Uterus (tissue), 4 donors: ENCODE measurements at places on chromosomes 1 and 21. TPM values are rescaled to one million over a fixed set of nuclear protein-coding genes. Genes with fewer than 3 reads are reported as not detected.

DNA sequence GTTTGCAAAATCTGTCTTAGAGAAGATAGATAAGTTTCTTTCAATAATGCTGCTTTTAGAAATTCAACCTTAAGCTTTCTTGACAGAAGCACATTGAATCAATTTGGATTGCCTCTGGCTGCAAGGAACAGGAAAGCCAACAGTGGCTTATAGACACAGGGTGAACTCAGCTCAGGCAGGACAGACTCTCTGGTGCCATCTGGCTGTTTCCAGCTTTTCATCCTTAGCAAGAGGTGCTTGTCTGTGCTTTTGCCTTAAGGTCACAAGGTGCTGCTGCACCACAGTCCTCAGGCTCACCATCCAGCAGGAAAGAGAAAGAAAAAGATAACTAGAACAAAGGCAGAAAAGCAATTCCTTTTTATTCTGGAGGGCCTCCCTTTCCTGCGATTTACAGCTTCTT, 93.7 kb upstream of the ETS2 start:
- no peaks in the 10 kb centered on the region for H3K27me3 ChIP-seq
- no peak overlapping the region for H3K4me3 ChIP-seq
- DNase-seq = peak; percentile 21

GRCh38 chr21:39314143-39315027, 953 bp upstream of the BRWD1 start:
- H3K27ac ChIP-seq = peak overlapping the region; percentile 96
- no peaks in the 10 kb centered on the region for H3K27me3 ChIP-seq

DNA sequence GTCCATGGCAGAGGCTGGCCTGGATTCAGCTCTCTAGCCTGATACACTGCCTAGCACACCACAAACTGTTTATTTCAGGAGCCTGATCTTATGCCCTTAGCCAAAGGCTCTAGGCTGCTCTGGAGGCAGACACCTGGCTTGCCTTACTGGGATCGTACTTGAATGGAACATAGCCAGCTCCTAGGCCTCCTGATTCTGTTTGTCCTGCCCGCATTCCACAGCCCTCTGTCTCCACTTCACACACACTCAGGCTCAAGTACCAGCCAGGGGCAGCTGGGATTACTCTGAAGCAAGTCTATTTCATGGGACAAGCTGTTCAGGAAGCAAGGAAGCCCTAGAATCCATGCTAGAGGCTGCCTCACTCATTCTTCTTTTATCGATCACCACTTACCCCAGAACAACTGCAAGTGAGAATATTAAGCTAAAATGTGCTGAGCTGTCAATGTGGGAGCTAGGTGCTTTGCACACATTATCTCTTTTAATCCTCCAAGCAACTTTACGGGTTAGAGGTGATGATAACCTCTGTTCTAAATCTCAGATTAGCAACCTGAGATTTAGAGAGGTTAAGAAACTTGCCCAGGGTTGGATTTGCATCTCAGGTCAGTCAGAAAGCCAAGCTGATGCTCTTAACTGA, 31.1 kb upstream of the CYP4B1 start:
- H3K27ac ChIP-seq = no peak overlapping the region
- no peaks in the 10 kb centered on the region for H3K4me1 ChIP-seq
- DNase-seq = no peak
- no peaks in the 10 kb centered on the region for H3K36me3 ChIP-seq
- no peak overlapping the region for H3K4me3 ChIP-seq

GRCh38 chr1:235902677-235903542, 36.2 kb upstream of the LYST start:
- H3K36me3 ChIP-seq = no peaks in the 10 kb centered on the region
- no peaks in the 10 kb centered on the region for H3K27me3 ChIP-seq
- no peaks in the 10 kb centered on the region for H3K4me1 ChIP-seq
- no peak overlapping the region for H3K27ac ChIP-seq
- no peak for DNase-seq

DNA sequence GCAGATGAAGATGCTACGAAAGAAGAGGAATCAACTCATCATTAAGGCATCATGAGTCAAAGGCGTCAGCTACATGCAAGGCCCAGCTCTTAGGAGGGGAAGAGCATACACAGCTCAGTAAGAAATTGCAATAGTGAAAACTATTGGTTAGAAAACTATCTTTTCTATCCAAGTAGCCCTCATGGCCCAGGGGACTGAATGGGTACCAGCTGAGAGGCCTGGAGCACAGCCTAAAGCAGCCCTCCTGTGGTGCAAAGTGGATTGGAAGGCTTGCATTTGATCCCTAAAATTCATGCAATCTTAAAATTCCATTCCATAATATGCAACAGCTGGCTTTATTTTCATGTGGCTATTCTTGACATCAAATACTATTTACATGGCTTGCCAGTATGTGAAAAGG, 251.8 kb upstream of the USP24 start:
- H3K4me3 ChIP-seq = no peak overlapping the region
- no peaks in the 10 kb centered on the region for H3K27me3 ChIP-seq
- no peaks in the 10 kb centered on the region for H3K4me1 ChIP-seq
- H3K36me3 ChIP-seq = no peaks in the 10 kb centered on the region
- DNase-seq = no peak

DNA sequence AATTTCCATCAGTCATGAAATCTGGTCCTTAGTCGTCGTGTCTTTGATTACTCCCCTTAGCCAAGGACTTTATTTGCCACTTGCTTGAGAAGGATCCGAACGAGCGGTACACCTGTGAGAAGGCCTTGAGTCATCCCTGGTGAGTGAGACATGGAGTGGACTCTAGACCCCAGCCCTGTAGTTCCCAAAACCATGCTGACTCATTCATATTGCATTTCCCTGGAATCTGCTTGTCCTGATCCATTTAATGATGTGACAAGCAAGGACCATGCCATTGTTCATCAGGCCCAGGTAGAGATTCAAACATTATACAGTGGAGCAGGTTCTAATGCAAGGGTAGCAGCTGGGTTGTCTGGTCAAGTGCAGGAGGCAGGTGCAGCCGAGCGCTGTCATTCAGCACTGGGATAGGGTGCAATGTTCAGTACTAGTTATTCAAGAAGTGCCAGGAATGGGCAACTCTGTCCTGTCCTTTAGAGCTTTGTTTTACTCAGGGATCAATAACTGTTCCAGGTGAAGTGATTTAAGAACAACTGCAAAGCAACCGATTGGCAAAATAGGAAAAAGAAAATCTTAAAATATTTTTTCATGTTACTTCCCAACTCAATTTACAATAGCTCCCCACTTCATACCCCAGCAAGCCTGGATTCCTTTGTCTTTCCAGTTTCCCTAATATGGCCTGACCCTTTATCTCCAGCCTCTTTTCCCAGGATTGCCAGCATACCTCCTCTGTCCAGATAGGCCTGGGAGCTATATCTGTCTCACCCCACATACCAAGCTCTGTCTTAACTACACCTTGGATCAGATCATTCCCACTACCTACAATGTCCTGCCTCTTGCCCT, 26.5 kb downstream of the CAMK1G start:
- no peaks in the 10 kb centered on the region for H3K36me3 ChIP-seq
- H3K4me1 ChIP-seq = no peaks in the 10 kb centered on the region
- no peak overlapping the region for H3K27ac ChIP-seq
- H3K4me3 ChIP-seq = no peak overlapping the region
- H3K27me3 ChIP-seq = no peaks in the 10 kb centered on the region

- H3K4me1 ChIP-seq = no peaks in the 10 kb centered on the region
- no peak overlapping the region for H3K4me3 ChIP-seq
- no peak for DNase-seq
- H3K27ac ChIP-seq = no peak overlapping the region
- H3K36me3 ChIP-seq = no peaks in the 10 kb centered on the region
Measured at GRCh38 chr1:248688527-248689298, 13.9 kb downstream of the OR14I1 start.

DNA sequence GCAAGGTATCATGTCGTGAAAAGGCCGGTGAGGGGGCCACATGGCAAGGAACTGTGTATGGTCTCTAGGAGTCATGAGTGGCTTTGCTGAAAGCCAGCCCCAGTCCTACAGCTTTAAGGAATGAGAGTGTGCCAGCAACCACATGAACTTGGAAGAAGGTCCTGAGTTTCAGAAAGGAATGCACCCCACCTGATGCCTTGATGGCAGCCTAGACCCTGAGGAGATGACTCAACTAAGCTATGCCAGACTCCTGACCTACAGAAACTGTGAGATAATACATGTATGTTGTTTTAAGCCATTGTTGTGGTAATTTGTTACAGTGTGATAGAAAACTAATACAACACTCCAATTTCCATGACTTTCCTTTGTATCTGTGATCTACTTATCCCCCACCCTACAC, 33.5 kb upstream of the AKT3 start:
- H3K27ac ChIP-seq = no peak overlapping the region
- H3K4me3 ChIP-seq = no peak overlapping the region
- H3K36me3 ChIP-seq = no peaks in the 10 kb centered on the region
- no peaks in the 10 kb centered on the region for H3K4me1 ChIP-seq
- no peaks in the 10 kb centered on the region for H3K27me3 ChIP-seq

- peaks cover 10% of the 10 kb centered on the region for H3K4me1 ChIP-seq
- H3K27ac ChIP-seq = no peak overlapping the region
- DNase-seq = peak; percentile 20
- H3K36me3 ChIP-seq = no peaks in the 10 kb centered on the region
- no peak overlapping the region for H3K4me3 ChIP-seq
Measured at GRCh38 chr1:154765970-154766369, 104.1 kb downstream of the KCNN3 start.

GRCh38 chr1:26521669-26522030, 7.9 kb upstream of the RPS6KA1 start:
- DNase-seq = no peak
- H3K36me3 ChIP-seq = no peaks in the 10 kb centered on the region
- H3K27ac ChIP-seq = no peak overlapping the region
- no peaks in the 10 kb centered on the region for H3K4me1 ChIP-seq
- H3K4me3 ChIP-seq = no peak overlapping the region

DNA sequence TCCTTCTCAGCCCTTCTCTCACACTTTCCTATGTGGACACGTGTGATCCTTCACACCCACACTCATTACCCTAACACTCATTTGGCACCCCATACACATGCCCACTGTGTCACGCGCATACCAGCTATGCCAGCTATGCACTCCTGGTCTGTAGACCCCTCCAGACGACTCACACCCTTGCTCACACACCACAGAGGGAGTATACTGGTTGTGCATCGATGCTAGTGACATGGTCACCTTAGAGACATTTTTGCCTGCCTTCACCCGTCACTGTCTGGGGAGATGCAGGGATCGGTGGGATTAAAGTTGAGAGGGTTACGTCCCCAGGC, 8.3 kb upstream of the PPM1J start:
- no peaks in the 10 kb centered on the region for H3K27me3 ChIP-seq
- no peak for DNase-seq
- H3K36me3 ChIP-seq = no peaks in the 10 kb centered on the region

DNA sequence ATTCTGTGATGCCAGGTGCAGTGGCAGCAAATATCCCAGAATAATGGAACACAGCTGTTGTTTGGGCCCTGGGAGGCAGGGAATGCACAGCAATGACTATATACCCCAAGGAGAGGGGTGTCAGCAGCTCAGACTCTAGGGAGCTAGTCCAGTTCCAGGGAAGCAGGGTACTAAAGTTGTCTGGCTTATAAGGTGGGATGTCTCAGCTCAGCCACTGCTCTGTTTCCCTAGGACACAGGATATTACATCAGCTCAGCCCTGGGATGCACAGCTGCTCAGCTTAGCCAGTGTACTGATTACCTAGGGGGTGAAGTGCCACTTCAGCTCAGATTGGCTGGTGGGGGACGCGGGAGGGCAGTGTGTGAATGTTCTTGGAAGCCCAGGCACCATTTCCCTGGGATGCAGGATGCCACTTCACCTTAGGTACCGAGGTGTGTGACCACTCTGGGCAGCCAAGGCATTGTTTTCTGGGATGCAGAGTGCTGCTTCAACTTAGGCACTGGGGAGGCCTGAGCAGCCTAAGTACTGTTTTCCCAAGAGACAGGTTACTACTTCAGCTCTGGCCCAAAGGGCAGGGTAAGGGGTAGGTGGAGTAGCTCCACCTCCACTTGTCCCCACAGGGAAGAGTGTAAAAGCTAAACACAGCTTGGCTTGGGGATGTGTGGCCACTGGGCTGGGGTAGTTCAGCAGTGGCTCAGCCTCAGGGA, 59.4 kb downstream of the DIPK1A start:
- H3K4me3 ChIP-seq = no peak overlapping the region
- DNase-seq = no peak
- no peak overlapping the region for H3K27ac ChIP-seq
- H3K27me3 ChIP-seq = no peaks in the 10 kb centered on the region
- no peaks in the 10 kb centered on the region for H3K36me3 ChIP-seq

DNA sequence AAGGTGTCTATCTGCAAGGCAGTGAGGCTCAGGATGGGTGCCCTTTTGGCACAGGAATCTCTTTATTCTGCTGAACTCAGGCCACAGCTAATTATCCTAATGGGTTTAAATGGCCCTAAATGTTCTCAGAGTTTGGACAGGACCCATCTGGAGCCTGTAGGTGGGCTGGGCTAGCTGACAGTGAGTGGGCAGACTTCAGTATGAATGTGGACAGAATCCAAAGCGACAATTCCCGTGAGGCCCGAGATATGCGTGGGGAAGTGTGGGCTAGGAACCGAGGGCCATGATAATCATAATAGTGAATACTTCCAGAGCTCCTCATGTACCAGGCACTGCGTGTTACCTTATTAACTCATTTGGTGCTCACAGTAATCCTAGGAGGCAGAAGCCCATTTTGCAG, 165.3 kb downstream of the GRIK3 start:
- H3K4me1 ChIP-seq = no peaks in the 10 kb centered on the region
- H3K27me3 ChIP-seq = no peaks in the 10 kb centered on the region
- no peak overlapping the region for H3K27ac ChIP-seq
- DNase-seq = no peak
- no peak overlapping the region for H3K4me3 ChIP-seq
- H3K36me3 ChIP-seq = no peaks in the 10 kb centered on the region

DNA sequence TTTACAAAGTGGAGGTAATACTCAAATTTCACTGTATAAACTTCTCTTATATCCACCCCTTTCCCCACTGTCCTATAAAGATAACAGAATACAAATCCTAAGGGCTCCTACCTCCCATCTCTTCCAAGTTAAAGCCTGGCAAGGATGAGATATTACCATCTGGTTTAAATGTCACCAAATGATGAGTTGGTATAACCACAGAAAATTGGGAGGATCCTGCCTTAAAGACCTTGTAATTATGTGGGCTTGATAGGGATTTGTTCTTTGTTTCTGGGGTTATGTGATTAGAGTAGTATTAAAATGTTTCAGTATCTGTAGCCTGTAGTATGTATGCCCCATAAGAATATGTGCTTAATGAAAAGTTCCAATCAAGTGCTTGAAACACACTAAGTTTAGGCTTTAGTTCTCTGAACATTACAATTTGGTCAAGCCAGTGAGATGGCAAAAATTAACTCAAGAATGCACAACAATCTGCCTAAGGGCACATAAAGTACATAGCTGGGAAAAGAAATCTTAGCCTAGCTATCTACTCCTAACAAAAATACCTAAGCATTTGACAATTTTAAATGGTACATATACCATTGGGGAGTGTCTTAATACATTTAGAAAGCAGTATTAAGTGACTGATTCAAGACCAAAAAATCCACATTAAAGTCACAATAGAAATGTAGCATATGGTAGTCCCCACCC, 14.0 kb downstream of the KDM5B start:
- no peaks in the 10 kb centered on the region for H3K36me3 ChIP-seq
- no peaks in the 10 kb centered on the region for H3K27me3 ChIP-seq
- DNase-seq = no peak

- H3K4me1 ChIP-seq = no peaks in the 10 kb centered on the region
- no peak overlapping the region for H3K4me3 ChIP-seq
- no peaks in the 10 kb centered on the region for H3K27me3 ChIP-seq
- H3K27ac ChIP-seq = no peak overlapping the region
- no peaks in the 10 kb centered on the region for H3K36me3 ChIP-seq
Measured at GRCh38 chr1:40927781-40928180, 51.7 kb upstream of the CTPS1 start.

The INSRR gene
- 1.2 TPM for total RNA-seq

The WNT4 gene
- total RNA-seq = not detected

The PIAS3 gene
- 26.3 TPM for total RNA-seq

The PDE4B gene
- total RNA-seq = 22.9 TPM

The TAS1R1 gene
- total RNA-seq = not detected

The CFHR4 gene
- not detected for total RNA-seq

The LORICRIN gene
- total RNA-seq = not detected
